ENCODE measurements at places on chromosomes 5 and 9. TPM values are rescaled to one million over a fixed set of nuclear protein-coding genes. Genes with fewer than 3 reads are reported as not detected.

BRINP1 gene
- total RNA-seq, result not detected

NUTM2F gene
- total RNA-seq, result not detected

SAPCD2 gene
- 36.3 TPM for total RNA-seq

MYOT gene
- total RNA-seq, result not detected

SPATA31D1 gene
- not detected for total RNA-seq

Measured in dermis blood vessel endothelial cell (primary cell).